ENCODE measurements at places on chromosomes 13 and 19.

- no peak for DNase-seq
Measured at GRCh38 chr19:1151917-1152587, 22.0 kb downstream of the SBNO2 start.

- no peak for DNase-seq
Measured at GRCh38 chr19:8615024-8615423, 4.5 kb upstream of the ADAMTS10 start.

- DNase-seq, result no peak
Measured at GRCh38 chr19:55870736-55871135, 34.4 kb downstream of the NLRP4 start.

- no peak for DNase-seq
Measured at GRCh38 chr13:77358001-77358400, 31.1 kb upstream of the MYCBP2 start.

DNA sequence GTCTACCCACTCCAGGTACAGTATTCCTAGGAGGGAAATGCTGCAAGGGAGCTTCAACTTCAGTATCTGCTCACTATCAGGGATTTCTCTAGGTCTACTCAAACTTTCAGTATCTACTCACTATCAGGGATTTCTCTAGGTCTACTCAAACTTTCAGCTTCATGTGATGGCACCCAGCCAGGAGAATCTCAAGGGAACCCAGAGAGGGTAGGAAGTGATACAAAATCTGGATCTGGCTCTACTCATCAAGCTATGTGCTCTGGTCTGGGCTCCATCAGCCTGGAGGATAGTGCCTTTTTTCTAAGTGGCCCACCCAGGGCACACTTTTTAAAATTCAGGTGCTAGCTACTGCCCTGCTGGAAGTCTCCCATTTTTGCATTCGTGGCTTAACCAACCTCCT, 52.3 kb upstream of the FNDC3A start:
- DNase-seq, result no peak

DNA sequence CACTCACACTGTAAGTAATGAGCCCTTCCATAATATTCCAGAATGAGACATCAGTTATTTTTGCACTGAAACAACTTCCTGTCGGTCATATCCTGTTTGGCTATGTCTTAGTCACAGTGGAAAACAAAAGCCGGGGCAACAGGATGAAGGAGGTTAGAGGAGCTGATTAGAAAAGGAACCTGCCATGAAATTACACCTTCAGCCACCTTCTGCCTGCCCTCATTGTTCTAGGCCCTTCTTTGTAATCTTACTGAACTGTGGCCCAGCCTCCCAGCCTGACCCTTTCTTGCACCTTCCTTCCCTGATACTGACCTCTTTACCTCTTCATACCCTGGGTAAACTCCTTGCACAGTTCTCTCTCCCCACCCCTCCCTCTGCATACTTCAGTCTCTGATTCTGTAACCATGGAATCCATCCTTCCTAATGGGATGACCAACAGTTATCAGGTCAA, 67.3 kb downstream of the DOCK9 start:
- DNase-seq, result no peak

DNA sequence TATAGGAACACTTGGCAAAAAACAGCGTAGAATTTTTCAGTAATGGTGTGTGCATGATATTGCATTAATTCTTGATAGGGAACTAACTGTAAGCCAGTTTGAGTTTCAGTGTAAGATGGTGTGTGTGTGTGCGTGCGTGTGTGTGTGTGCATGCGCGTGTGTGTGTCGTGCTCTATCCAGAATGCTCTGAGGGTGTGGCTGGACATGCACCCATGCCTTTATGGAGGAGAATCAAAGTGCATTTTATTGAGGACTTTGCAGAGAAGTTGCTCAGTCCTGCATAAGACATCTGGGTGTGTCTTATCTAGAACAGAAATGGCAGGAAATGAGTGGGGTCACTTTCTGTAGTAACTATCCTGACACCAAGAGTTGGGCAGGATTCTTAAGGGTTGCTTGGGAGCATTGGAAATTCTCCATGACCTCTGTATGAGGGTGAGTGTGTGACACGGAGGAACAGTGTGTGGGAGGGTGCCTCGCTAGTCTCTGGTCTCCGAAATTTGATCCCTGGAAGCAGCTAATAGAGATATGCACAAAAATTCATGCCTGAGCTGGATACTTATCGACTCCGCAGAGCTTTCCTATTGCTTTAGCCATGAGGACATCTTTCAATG, 252.2 kb downstream of the TSHZ3 start:
- DNase-seq, result no peak

DNA sequence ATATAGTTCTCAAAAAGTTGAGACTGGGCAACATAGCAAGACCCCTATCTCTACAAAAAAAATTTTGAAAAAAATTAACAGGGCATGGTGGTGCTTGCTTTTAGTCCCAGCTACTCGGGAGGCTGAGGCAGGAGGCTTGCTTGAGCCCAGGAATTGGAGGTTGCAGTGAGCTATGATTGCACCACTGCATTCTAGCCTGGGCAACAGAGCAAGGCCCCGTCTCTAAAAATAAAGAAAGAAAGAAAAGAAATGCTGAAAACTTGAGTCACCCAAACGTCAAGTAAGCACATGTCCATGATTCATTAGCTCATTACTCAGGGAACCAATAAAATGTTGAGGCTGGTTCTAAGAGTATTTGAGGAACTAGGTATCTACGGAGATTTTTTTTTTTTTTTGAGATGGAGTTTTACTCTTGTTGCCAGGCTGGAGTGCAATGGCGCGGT, 33.9 kb upstream of the SEMA6B start:
- no peak for DNase-seq

All from left lobe of liver (tissue), 2 donors.